M059J (cell line): ENCODE measurements at places on chromosomes 13 and 19.

DNA sequence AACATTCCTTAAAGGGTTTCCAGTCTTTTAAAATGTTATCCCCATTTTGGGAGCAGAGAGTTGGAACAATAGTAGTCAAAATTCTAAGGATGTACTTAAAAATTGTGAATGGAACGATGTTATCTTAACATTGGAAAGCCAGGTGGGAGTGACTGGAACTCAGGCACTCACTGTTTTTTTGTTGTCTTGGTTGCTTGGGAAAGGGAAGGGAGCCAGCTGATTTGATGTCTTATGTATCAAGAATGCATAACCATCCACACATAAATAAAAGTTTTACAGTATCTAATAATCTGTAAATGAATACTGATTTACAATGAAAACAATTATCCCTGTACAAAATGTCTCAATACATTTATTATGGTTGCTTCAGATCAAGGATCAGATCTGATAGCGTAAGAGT is 88.7 kb downstream of the SLC10A2 start:
- no peak for DNase-seq

GRCh38 chr13:99985886-99986527 is 4.4 kb downstream of the ZIC2 start:
- no peak for DNase-seq

DNA sequence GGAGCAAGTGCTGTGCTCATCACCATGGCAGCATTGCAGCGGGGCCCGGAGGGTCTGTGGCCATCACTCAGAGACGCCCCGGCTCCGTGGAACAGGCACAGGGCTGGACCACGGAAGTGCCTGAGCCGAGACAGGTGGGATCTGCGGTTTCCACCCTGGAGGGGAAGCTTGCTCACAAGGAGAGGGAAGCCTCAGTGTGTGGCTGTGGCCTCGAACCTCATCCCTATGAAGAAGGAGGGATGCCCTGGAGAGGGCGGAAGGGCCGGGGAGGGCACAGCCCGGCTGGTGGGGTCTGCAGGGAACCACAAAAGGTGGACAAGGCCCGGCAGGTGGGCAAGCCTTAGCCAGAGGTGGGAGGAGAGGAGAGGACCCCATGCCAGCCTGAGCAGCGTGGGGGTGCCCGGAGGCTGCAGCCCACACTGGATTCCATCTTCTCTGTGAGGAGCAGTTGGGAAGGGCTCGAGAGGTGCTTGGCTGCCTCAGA is 30.4 kb upstream of the TMEM255B start:
- DNase-seq: no peak

DNA sequence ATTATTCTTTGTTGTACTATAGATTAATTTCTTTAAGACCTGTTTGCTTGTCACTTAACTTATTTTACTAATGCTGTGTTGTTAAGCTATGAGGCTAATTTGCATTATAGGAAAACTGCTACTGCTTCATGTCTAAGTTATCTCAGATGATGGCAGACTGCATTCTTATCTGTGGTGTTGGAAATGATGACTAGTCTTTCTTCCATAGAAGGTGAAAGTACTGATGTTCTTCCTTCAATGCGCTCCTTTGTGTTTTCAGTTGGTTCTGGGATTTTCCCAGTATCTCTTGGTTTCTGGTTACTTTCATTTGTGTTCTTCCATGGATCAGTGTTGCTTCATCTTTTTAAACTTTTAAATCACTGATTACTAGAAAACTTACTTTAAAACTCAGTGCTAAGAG is 46.9 kb downstream of the TPP2 start:
- no peak for DNase-seq

- no peak for DNase-seq
Observed at GRCh38 chr13:112754281-112755025, 64.6 kb downstream of the ATP11A start.

DNA sequence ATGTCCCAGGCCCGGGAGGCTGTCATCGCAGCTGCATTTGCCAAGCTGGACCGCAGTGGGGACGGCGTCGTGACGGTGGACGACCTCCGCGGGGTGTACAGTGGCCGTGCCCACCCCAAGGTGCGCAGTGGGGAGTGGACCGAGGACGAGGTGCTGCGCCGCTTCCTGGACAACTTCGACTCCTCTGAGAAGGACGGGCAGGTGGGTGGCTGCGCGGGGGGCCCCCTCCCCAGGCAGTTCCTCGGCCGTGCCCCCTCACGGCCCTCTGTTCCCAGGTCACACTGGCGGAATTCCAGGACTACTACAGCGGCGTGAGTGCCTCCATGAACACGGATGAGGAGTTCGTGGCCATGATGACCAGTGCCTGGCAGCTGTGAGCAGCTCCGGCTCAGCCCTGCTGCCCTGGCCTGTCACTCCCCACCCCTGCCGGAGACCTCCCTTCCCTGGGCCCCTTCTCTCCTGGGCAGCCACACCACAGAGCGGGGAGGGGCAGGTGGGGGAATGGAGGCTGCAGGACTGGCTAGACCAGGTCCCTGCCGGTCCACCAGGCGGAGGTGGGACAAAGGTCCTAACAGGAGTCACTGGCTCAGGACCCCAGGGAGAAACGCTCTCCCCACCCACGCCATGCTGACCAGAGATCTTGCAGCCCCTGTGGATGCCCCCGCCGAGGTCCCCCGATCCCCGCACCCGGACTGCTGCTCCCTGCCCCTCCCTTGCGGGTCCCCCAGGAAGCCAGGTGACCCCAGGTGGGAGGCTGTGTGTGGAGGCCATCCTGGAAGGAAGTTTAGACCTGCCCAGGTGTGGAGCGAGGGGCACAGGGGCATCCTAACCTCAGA is 1.1 kb downstream of the CAPS start:
- DNase-seq: no peak

GRCh38 chr13:88622362-88622973 is 951.3 kb downstream of the SLITRK5 start:
- DNase-seq: no peak
